ENCODE measurements at places on chromosomes 4 and X.

DNA sequence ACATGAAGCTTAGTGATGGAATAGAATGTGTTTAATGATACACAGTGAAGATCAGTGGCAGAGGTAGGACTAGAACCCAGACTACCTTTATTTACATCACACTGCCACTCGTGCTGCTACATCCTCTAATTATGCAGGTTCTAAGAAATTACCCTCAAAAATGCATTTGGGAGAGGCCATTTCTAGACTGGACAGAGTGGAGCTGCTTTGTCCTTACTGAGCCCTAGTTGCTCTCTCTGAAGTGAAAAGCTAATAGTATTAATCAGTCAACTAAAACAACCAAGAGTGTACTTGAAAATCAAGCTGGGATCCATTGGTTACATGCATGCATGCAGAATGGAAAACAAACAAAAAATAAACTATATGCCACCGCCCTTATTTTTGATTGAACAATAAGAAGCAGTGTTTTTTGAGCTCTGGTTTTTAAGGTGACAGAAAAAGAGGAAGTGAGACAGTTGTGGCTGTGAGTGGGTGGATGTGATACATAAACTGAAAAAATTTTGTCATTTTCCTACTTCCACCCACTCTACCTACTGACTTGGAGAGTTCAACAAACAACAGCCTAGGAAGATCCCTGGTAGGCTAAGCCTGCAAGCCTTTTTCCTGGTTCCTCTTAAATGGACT lies 6.8 kb upstream of the VSIG4 start:
- peak; percentile 22 for DNase-seq

DNA sequence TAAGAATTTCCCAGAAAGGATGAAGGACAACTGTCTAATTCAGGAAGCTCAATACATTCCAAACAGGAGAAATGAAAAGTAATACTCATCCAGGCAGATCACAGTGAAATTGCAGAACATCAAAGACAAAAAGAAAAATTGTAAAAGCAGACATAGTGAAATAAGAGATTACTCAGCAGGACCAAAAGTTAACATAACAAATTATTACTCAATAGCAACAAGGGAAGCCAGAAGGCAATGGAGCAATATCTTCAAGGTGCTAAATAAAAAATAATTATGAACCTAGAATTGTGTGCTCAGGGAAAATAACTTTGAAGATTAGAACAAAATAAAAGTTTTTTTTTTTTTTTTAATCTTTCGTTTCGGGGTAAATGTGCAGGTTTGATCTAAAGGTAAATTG lies 30.5 kb upstream of the ENPP6 start:
- DNase-seq: no peak

GRCh38 chr4:34417160-34417559 lies 1827.2 kb downstream of the ARAP2 start:
- DNase-seq: no peak

DNA sequence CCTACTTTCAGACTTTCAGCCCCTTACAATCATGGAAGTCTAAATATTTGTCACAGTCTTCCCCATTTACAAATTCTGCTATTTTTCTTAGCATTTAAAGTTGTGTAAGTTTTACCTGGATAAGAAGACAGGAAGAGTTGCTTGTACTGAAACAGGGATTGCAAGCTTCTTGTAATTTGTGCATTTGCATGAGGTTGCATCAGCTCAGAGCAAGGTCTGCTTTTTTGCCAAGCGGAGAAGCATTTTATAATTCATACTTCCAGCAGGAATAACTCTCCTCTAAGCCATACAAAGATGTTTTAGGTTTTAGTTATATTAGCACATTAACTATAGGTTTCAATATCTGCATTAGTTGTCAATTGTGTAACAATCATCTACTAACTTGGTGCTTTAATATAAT lies 922.0 kb upstream of the PABPC4L start:
- no peak for DNase-seq
